Activated CD8-positive, alpha-beta memory T cell treated with anti-CD3 and anti-CD28 coated beads for 4 hours (primary cell): ENCODE measurements at places on chromosomes 7 and 10.

DNA sequence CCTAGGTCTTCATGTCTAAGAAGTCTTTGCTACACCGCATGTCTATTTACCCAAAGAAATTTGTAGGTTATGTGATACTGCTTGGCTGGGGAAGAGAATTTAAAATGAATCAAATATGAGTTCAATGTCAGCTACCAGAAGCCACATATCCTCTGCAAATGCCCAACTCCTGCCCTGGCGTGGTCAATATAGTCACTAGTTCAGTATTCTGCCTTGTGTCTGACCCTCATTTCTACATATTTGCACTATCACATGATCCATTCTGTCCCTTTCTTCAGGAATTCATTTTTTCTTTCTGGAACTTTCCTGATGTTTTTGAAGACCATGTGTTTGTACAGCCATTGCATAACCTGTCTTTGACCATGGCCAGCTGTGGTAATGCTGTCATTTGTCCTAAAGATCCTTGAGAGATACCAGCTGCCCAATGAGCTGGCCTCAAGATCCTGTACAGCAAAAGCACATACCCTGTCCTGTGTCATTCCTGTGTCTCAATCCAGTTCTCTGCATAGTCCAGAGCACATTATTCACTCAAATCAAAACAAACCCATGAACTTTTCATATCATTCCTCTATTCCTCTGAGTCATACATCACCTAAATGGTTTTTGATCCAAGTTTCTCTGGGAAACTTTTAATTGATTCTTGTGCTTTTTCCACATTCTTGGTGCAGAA is 524.5 kb downstream of the PARD3 start:
- no peak for DNase-seq

DNA sequence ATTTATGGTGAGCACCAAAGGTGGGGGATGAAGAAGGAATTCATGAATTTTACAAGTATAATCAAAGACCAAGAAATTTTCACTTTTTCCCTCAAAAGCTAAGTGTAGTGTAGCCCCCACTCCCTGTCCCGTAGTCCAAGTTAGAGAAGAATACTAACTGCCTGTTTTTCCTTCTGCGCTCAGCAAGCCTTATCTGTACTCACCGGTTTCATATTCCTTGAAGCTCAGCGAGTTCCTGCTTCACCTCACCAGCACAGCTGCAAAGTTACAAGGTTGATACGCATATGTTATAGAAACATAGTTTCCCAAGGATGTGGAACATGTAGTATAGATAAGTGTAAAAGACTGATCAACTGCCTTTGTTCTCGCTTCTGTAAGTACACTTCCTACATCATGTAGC is 16.0 kb upstream of the ZNF33B start:
- DNase-seq: no peak

- DNase-seq: no peak
Measured at GRCh38 chr10:100737355-100738054, 7.9 kb upstream of the PAX2 start.

GRCh38 chr7:31443457-31443856 is 70.4 kb upstream of the ITPRID1 start:
- DNase-seq: no peak

GRCh38 chr10:78755877-78756455 is 312.8 kb upstream of the ZMIZ1 start:
- DNase-seq: no peak

DNA sequence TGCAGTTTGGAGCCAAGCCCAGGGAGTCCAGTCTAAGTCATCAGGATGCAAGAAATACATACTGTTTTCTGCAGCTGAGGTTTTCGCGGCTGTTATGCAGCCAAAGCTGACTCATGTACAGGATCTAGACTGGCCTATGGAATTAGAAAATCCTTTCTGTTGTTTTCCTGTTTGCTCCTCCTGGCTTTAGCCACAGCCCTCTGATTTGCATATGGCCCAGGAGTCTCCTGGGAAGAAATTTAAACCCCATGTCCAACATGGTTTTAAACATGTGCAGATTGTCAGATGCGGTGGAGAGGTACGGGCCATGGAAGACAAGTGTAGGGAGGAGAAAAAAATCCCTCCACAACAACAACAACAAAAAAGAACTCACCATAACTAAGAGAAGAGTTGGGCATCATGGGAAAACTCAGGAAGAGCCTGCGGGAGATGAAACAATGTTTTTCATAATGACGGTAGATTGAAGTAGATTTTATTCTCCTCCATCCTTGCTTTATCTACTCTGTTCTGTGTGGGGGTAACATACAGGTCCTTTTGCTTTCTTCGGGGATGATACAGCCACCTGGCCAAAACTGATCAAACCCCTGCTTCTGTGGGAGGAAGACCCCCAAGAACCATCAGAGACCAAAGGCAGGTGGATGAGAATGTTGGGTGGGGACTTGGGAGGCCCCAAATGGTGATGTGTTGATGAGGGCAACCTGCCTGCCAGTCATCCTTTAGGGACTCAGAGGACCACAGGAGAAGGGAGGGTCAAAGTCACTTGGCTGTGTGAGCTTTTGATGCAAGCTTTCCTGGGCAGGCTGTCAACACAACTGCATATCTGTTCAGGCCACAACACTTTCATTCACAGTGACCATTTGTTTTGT is 29.8 kb upstream of the GNA12 start:
- no peak for DNase-seq

- no peak for DNase-seq
Measured at GRCh38 chr10:26386781-26387180, 51.4 kb upstream of the APBB1IP start.

DNA sequence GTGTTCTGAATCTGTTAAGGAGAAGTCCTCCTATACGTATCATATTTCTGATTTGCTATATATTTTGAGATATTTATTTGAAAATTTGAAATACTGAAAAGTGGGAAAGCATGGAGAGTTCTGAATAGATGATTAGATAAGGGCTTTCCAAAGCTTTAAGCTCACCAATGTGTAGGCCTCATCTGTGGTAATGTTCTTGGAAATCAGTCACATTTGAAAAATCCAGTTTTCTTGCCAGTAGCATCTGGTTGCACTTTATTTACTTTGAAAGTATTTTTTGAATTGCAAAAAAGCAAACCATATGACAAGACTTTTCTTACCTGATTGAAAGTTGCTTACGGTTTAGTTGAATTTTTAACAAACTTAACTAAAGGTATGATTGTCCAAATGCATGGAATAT is 21.7 kb downstream of the ADD3 start:
- DNase-seq: no peak
